Activated CD4-positive, CD25-positive, alpha-beta regulatory T cell treated with anti-CD3 and anti-CD28 coated beads, Interleukin-2, amount 50 U/mL, for 24 hours (primary cell): ENCODE measurements at places on chromosomes 7 and 10.

DNA sequence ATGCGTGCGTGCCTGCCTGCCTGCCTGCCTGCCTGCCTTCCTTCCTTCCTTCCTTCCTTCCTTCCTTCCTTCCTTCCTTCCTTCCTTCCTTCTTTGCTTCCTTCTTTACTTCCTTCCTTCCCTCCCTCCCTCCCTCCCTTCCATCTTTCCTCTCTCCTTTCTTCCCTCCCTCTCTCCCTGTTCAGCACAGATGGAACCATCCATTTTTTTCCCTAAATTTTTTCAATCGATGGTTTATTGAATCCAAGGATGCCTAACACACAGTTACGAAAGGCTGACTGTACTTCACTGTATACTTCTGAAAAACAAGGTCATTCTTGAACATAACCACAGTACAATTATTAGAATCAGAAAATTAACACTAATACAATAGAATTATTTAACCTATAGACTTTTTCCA lies 53.8 kb downstream of the ABCA13 start:
- ATAC-seq: no peak

DNA sequence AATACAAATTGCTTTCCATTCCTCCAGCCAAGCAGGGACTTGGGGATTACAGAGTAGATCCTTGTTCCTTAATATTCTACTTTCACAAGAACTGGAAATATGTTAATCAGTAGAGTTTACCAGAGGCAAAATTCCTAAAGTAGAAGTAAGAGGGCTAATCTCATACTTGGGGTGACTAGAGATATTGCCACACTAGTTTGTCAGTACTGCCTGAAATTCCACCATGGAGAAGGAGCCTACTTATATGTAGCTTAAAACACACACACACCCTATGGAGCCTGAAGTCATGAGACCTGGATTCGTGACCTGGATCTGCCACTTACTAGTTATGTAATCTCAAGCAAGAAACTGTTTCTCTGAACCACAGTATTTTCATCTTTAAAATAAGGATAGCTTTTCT lies 33.9 kb downstream of the STRIP2 start:
- no peak for ATAC-seq

- ATAC-seq: no peak
Observed at GRCh38 chr10:75440271-75440793, 8.9 kb downstream of the LRMDA start.

DNA sequence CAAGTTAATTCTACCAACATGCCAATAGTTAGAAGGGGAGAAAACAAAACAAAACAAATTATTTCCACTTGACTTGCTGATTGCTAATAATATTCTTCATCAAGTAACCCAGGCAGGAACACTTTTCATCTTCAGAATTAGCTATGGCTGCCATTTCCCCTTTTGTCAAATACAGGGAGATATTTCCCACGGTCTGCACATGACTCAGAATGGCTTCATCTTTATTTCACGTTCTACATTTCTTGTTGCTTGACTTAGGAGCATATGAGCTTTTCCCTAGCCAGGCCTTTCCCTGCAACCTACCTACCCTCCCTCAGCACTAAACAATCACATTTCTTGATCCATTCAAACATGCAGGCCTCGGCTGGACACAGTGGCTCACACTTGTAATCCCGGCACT lies 6.5 kb downstream of the CPVL start:
- ATAC-seq: no peak

DNA sequence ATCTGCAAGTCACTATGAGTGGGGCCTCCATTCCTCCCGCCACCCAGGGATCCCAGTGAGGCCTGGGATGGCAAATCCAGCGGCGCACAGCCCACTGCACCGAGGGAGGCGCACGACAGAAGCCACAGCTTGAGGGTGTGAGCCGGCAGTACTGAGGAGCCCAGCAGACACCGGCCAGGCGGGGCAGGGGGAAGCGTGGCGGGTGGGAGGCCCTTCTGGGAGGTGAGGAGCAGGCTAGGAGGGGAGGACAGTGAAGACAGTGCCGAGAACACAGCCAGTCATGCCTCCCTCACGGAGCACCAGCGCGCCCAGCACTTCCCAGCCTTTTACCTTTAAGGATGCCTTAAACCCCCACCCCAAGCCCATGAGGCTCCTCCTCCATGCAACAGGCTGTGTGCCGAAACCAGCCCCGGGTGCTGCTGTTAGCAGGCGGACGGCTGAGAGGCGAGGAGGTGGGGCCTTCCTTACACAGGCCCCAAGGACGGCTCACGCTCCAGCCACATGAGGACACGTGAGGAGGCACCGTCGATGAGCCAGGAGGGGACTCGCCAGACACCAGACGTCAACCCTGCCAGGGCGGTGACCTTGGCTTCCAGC lies 258.5 kb downstream of the PTPRN2 start:
- no peak for ATAC-seq

GRCh38 chr7:158073845-158074840 lies 513.5 kb downstream of the PTPRN2 start:
- ATAC-seq: no peak

DNA sequence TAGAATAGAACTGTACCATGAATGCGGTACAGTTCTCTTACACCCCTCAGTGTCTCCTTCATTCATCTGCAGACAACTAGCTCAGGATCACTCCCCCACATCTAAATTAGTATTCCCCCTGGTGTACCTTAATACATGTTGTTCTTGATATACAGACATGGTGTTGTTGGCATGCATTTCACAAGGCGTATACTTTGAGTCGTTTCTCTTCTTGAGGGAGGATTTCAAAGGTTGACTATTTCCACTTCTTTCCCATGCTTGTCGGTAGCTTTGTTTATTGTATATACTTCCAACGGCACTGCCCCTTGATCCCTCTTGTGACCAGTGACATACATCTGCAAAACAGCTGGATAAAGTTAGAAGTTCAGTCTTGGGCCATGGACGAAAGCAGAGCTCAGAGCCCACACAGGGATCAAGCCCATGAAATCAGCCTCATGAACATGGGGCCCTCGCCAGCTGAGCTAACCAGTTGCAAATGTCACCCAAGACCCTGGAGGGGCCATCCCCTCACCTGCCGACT lies 8.6 kb downstream of the CPA4 start:
- ATAC-seq: no peak

DNA sequence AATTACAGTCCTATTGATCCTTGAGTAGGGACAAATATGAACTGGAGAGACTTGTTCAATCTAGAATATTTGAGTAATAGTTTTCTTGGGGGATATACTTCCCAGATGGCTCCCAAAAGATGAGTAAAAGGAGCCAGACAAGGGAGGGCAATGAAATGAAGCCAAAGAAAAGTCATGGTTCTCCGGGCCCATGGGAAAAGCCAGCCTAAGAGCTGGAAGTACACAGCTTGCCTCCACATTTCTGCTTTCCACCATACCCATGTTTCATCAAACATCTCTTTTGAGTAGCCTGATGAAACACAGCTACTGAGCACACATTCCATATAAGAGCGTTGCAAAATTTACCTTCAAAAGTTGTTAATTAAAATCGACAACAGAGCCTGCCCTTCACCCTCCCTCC lies 535.0 kb upstream of the FZD8 start:
- no peak for ATAC-seq

DNA sequence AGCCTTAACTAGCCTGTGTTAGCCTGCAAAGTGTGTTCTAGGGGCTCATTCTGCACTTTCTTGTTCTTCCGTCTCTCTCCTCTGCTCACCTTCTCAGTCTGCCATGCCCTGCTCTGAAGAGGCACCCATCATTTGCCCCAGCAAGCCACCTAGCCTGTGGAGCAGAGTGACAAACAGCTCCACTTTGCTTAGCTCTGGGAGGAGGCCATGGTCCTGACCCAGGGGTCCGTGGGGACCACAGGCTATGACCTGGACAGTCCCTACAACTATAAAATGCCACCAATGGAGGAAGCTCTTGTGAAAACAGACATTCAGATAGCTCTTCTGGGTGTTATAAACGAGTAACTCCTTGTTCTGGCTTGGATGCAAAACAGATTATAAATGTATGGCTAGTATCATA lies 1029.6 kb downstream of the CNTNAP2 start:
- no peak for ATAC-seq

GRCh38 chr10:35822316-35822715 lies 180.2 kb upstream of the FZD8 start:
- no peak for ATAC-seq

GRCh38 chr10:12500381-12501303 lies 151.3 kb downstream of the CAMK1D start:
- ATAC-seq: no peak

GRCh38 chr10:25328361-25328760 lies 153.6 kb downstream of the GPR158 start:
- no peak for ATAC-seq

DNA sequence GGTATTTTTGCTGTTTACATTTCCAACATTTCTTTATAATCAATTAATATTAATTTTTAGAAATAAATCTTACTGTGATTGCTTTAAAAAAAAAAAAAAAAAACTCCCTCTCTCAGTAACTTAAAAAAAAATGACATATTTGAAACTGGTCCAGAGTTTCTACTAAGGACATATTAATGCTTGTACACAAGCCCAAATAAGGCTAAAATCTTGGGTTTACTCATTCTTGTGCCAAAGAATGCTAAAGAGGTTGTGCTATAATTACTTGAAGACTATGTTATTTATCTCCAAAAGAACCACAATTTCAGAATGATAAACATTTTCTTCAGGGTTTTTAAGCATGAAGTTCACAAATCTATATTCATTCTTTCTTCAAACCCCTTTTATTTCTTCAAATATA lies 39.4 kb upstream of the PHF14 start:
- no peak for ATAC-seq

DNA sequence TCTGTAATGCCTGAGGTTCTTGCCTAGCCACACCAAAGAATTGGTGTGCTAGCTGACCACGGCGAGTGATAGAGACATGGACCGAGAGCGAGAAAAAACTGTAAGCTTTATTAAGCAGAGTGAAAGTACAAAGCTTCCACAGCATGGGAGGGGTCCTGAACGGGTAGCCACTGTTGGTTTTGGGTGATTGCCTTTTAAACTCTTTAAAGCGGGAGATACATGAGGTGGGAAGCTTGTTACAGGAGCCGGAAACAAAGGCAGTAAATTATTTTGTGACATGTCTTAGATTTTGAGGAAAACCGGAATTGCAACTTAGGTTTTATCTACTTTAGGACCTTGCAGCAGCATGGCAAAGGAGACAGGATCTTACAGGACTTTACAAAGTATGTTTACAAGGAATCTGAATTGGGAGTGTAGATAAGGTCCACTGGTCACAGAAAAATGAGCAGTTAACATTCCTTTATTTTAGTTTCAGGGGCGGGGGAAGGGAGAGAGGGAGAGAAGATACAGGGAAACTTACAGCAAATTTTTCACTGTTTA lies 252.7 kb upstream of the MBL2 start:
- no peak for ATAC-seq

- ATAC-seq: peak; percentile 25
Observed at GRCh38 chr10:16520900-16521299, 779 bp downstream of the C1QL3 start.

GRCh38 chr7:55065079-55065478 lies 46.3 kb downstream of the EGFR start:
- no peak for ATAC-seq

- no peak for ATAC-seq
Observed at GRCh38 chr7:50227726-50228125, 76.8 kb upstream of the IKZF1 start.

DNA sequence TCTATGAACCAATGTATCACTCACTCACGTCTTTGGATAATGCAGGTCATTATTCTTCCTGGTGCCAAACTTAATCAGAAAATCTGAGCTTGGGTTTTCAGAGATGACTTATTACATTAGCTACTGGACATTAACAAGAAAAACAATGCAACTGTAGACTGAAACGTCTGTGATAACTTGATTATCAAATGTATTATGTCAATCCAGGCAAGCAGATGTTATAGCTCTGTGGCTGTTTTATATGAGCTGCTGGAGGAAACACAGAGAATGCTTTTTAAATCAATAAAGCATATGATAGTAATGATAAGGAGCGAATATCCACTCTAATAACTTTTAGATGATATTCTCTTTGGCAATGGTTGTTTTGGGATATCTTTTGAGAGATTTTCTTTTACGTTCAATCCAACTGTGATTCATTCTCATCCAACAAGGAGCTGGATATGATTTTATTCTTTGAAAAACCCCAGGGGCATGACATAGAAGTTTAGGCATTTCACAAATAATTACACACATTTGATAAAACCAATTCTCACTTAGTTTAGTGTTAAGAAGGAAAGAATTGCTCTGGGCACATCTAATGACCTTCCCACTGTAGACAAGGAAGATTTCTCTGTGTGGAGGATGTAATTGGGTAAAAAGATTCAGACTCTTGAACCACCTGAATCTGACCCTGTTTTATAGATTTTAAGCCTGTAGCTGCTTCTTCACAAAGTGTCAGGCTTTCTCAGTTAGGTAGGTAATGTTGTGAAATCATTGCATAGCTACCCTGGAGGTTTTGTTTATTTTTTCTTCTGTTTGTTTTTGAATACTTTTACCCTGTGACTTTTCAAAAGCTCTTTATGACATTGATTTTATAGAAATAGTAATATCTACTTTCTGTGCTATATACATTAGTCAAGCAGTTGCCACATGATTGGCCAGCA lies 1124.7 kb downstream of the DNAJB9 start:
- ATAC-seq: no peak

DNA sequence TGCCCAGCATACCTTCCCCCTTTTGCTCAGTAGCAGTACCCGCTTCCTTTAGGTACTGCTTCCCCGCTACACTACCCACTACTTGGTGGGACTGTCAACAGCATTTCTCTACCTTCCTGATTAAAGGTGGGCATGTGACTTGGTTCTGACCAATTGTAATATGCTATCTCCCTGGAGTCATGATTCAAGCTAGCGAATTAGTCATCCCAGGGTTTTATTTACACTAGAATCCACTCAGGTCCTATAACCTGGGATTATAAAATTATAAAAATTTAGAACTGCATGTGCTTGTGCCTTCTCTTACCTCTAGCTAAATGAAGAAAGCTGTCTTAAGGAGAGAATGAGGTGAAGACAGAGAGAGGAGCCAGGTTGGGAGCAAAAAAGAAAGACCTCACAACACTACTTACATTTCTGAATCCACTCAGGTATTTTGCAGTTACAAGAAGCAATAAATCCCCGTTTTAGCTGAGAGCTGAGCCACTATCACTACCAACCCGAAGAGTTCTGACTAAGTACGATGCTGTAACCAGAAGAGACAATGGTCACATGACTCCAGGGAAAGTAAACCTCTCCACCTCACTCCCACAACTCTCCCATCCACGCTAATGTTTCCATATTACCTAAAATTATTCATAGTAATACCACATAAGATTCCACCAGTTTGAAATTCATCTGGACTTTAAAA lies 9.7 kb downstream of the GBX1 start:
- no peak for ATAC-seq

DNA sequence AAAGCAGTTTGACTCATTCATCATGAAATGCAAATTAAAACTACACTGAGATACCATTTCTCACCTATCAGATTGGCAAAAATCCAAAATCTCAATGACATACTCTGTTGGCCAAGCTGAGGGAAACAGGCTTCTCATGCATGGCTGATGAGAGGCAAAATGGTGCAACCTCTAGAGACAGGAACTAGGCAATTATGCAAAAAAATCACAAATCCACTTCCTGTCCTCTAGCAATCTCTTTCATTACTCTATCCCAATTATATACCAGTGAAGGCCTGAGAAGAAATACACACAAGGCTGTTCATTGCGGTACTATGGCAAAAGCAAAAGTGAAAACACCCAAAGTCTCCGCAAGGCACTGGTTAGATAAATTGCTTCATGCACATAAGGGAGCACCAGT lies 25.9 kb upstream of the PTPRN2 start:
- peak; percentile 59 for ATAC-seq
